ENCODE measurements at places on chromosomes 7 and 10.

- DNase-seq: no peak
Measured at GRCh38 chr7:133398506-133398905, 145.6 kb downstream of the EXOC4 start.

DNA sequence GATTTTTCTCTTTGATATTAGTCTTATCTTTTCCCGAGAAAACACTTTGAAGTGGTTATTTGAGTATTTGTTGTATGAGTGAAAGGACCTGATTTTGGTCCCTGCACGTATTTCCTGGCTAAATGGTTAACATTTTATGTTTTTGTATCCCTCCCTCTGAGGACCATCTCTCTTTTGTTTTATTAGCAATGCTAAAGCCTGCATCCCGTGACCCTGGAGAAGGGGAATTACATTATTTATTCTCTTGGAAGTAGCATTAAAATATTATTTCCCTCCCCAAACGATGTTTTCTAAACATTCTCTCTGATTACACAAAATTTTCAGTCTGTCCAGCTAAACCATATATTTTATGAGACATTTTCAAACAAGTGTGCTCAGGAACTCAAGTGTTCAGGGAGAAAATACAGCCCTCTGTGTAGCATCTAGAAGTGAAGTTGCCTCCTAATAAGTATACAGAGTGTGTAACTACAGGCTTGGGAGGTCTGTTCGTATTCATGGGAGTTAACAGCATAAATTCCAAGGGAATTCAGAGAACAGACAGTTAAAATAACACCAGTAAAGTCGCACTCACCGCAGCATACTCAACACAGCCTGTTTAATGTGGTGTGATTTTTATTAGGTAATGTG is 163.8 kb upstream of the NPVF start:
- DNase-seq: no peak

- no peak for DNase-seq
Measured at GRCh38 chr10:49344840-49345239, 45.9 kb downstream of the C10orf71 start.

GRCh38 chr10:109591601-109592000 is 331.7 kb downstream of the XPNPEP1 start:
- no peak for DNase-seq

GRCh38 chr7:47419471-47419870 is 162.4 kb downstream of the TNS3 start:
- no peak for DNase-seq

GRCh38 chr10:77421591-77421990 is 216.0 kb downstream of the KCNMA1 start:
- no peak for DNase-seq

DNA sequence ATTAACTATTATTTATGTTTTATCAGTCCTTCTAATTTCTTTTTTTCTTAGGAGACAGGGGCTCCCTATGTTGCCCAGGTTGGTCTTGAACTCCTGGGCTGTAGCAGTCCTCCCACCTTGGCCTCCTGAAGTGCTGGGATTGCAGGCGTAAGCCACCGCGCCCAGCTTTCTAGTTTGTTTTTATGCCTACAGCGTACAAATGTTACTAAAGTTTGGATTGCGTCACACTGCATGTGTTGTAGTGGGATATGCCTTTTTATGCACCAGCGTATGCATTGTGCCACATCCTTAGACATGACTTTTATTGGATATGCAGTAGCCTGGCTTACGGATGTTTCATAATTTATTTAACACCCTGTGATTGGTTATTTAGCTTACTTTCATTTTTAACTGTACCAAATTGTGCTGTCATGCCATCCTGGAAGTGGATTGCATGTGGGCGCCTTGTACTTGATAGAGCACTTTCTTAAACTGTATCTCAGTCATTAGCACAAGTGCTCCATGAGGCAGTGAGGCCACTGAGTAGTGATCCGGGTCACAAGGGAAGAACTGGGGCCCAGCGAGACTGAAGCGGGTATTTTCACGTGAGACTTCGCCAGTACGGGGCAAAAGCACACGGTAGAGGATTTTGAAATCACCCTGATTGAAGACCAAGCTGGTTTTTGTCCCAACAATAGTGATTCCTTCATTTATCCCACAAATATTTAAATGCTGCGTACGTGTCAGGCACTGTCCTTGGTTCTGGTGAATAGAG is 165.0 kb downstream of the MGMT start:
- DNase-seq: no peak

DNA sequence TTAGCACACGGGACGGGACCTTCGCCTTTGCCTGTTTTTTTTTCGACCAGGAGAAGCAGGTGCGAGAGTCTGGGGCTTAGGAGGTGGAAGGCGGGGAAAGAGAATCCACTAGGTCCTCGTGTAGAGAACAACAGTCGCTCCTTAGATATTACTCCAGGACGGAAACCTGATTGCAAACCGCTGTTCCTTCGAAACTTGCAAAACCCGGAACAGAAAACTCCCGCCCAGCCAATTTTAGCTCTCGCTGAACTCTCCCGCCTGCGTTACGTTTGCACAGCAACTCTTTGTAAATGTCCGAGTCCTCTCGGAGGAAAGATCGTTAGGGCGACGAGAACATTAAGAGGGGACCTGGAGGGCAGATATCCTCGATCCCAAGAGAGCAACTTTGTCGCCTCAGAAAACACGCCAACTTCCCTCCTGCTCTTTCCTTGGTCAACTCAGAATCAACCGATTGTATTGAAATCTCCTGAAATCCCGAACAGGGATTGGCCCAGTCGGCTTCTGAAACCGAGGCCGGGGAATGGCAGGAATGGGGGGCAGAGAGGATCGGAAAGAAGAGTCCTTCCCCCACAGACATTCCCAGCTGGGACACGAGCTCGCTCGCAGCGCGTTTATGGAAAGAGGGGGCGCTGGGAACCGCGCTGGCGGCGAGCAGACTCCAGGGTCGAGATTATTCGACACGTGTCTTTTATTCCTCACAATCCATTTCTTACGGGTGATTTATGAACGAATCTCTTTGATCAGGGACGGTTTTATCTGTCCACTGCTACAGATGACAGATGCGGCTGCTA is 9.9 kb downstream of the TWIST1 start:
- DNase-seq: peak; percentile 68

DNA sequence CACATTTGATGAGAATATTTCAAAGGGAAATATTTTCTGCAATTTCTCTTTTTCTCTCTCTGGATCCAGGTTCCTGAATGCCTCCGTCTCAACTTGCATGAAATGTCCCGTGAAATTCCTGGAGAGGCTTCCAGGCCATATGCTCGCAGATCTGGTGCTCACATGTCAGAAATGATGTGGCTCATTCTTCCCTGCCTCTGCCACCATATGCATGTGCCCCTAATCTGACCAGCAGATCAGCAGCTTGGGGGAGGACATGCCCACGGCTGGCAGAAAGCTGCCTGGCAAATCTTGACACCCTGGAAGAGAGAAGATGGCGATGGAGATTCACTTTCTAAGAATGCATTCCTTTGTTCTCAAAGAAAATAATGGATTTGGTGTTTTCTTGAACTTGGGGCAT is 490.7 kb downstream of the RPS24 start:
- DNase-seq: no peak

- peak; percentile 91 for DNase-seq
Measured at GRCh38 chr7:50558294-50559053, 6.7 kb downstream of the DDC start.

DNA sequence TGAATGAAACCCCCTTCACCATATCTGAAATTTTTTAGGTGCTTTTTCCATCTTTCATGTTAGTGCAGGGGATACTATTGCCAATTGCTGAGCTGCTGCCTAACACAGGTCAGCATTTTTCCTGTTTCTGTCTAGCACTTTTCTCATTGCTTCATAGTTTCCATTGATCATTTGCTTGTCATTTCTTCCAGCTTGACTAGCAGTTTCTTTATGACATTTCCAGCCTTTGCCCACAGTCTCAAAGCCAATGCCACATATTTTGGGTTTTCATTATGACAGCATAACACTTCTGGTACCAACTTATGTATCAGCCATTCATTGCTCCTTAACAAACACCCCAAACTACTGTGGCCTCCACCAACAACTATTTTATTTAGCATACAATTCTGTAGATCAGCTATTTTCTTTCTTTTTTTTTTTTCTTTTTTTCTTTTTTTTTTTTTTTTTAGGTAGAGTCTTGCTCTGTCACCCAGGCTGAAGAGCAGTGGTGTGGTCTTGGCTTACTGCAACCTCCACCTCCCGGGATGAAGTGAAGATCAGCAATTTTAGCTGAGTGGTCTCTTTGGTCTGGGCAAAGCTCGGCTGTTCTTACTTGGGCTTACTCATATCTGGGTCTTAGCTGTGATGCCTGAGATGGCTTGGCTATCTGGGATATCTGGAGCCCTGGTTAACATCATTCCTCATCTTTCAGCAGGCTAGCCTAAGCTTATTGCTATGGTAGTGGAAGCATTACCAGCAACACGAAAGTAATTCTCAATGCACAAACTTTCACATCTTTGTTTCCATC is 102.3 kb downstream of the EPC1 start:
- DNase-seq: no peak

DNA sequence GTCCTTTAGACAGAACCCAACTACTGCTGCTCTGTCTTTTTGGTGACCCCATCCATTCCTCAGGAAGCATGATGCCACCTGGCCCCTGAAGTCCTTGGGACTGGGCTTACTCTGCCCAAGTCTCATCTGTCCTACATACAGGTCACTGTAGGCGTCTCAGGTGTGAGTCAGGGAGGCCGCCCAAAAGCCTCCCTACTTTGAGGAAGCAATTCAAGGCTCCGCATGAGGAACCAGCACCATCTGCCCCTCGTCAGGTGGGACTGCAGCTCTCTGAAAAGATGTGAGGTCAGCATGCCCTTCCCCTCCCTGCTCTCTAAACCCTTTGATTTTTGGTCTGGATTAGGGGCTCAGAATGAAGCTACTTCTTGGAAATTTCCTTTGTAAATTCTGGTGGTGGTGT is 354.8 kb downstream of the CXCL12 start:
- no peak for DNase-seq

DNA sequence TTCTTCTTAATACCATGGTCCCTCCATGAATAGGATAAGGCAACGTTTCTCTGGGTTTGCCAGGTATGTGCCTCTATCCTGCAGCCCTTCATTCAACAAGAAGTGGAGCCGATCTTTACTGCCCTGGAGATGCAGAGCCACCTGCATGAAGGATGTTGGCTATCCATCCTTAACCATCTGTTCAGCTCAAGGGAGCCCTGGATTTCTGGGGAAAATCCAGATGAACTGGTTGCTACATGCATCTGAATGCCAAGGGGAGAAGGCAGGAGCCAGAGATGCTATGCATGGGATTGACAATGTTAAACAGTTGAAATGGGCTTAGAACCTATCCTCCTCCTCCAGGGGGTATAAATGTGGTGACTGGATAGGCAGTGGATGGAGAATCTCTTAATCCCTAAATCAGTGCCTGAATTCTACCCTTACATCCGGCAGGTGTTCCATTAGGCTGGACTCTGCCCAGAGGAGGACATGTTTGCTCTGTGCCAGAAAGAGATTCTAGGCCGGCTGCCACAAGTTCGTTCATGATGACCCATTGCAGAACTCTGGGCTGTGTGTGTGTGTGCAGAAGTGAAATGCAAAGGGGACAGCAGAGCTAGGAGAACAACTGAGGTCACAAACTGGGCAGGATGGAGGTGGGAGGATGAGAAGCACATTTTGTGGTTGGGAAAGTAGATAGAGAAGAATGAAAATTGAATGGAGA is 15.6 kb downstream of the CPED1 start:
- peak; percentile 82 for DNase-seq

GRCh38 chr10:131824371-131825149 is 76.2 kb upstream of the PPP2R2D start:
- no peak for DNase-seq

GRCh38 chr10:74753442-74754211 is 72.8 kb upstream of the KAT6B start:
- DNase-seq: no peak

DNA sequence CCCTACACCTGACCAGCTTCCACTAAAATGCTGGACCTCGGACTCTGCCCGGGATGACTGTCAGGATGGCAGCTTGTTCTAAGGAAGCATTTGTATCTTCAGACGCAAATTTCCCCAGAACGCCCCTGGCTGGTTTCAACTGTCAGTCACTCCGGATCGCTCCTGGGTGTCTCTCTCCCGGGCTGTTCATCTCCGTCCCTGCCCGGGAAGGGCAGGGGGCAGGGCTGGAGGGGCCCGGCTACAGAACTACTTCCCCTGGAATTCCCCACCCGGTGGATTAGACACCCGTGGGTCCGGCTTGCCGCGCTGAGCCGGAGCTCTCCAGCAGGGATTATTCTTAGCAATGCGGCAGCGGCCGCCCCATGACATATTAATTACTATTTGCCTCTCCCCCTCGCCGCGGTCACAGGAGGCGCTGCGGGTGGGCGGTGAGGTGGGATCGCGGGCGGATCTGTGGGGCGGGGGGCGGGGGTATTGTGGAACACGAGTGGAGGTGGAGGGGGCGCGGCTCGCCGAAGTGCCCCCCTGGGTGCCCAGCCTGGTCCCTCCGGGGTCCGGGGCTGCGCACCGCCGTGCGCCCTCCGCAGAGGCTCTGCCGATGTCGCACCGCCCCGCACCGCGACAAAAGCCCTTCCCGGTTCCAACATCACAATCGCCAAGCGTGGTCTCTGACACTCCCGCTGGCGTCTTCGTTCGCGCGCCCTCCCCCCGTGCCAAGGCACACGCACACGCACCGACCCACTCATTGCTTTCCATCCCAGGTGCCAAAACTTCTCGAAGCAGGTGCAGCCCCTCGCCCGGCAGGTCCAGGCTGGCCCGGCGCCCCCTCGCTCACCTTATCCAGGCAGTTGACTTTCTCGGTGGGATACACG is 276.1 kb upstream of the NEBL start:
- peak; percentile 90 for DNase-seq

GRCh38 chr10:12431151-12432101 is 82.1 kb downstream of the CAMK1D start:
- DNase-seq: no peak

- peak; percentile 99 for DNase-seq
Measured at GRCh38 chr10:126839094-126839761, 66.0 kb upstream of the DOCK1 start.

- no peak for DNase-seq
Measured at GRCh38 chr7:121355574-121355973, 26.8 kb downstream of the WNT16 start.

DNA sequence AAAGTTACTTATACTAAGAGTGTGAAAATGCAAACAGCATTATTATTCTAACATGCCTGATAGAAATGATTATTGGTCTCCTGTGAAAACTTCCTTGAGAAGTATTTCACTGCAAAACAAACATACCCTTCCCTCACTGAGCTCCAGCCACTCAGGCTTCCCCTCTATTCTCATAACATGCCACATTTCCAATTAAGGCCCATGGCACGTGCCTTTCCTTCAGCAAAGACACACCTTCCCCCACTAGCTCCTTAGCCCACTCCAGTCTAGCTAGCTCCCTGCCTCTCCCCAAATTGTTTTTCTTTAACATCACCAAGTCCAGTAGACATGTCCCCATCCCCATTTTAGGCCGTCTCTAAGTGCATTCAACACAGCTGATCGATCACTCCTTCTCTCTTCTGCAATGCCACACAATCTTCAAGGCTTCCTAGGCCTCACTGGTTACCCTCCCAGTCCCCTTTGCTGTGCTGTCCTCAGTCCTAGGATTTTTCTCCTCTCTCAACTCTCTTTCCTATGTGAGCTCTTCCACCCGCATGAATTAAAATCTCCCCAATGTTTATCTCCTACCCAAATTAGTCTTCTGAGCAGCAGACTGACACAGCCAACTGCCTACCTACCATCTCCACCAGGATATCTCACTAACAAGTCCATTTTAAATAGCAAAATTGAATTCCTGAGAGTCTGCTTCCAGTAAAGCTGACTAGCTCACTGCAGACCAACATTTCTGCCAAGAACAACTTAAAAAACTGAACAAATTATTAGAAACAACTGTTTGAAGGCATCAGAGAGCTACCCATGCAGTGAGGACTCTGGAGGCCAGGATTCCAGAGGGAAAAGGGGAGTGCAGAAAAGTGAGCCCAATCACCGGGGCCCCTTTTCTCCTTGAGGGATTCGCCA is 11.9 kb downstream of the CYTH3 start:
- no peak for DNase-seq

Data from DMS53 (cell line).